ENCODE measurements at places on chromosomes 12 and 14.

GRCh38 chr14:68211421-68211820, 391.8 kb downstream of the RAD51B start:
- no peak for DNase-seq

GRCh38 chr14:91047174-91047753, 13.2 kb downstream of the RPS6KA5 start:
- no peak for DNase-seq

GRCh38 chr14:37114559-37114958, 57.8 kb downstream of the SLC25A21 start:
- no peak for DNase-seq

DNA sequence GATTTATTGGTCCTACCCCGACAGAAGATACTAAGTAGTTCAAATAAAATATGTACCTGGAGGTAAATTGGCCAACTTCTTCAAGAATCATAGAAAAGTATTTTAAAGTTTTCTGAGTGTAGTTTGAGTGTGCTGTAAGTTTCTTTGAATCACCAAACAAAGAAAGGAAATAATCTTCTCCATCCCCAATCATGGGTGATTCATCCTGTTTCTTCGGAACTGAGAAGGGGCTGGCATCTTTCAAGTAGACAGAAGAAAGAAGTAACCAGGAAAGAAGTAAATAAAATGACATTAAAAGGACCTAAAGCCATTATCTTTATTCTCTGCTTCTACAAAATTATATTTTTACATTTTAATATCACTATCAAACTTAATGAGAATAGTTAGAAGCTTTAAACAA, 6.8 kb downstream of the LMNTD1 start:
- DNase-seq = no peak

DNA sequence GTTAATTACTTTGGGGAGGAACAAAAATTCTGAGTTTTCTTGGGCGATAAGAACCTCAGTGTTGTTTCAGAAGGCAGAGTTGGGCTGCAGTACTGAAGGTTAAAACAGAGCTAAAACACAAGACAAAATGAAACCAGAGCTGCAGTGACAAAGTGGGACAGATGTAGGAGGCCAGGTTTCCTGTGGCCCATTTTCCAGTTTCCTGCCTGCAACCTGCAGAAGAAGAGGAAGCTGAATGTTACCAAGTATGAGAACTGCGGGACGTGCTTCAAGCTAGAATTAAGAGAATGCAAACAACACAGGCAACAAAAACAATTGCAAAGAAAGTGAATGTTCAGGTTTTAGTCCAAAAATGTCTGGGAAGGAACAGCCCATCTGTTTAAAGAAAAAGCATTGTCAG, 17.8 kb downstream of the ELK3 start:
- DNase-seq = no peak

DNA sequence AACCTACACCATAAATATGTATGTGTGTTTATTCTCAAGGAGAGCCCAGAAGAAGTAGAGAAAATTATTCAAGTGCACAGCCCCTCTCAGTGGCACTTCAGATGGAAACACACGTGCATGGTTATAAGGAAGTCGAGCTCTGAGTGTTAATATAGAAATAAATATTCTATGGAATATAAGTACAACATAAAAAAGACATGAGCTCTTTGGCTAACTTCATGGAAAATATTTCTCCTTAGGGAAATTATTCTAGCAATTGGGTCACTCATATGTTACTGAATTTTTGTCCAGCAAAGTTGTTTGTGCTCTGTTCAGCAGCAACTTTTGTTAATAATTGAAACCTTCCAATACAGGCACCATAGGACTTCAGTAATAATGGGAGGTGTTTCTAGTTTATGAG, 939.0 kb downstream of the LRFN5 start:
- no peak for DNase-seq

GRCh38 chr12:121038861-121039668, at the start of gene OASL:
TSS of gene OASL (minus strand) at chr12:121039246. CDS start at chr12:121038971, 275 bp downstream.
- DNase-seq = peak; percentile 43

Measured in naive thymus-derived CD8-positive, alpha-beta T cell (primary cell).